Activated CD4-positive, CD25-positive, alpha-beta regulatory T cell (primary cell): ENCODE measurements at places on chromosomes 5 and 9.

DNA sequence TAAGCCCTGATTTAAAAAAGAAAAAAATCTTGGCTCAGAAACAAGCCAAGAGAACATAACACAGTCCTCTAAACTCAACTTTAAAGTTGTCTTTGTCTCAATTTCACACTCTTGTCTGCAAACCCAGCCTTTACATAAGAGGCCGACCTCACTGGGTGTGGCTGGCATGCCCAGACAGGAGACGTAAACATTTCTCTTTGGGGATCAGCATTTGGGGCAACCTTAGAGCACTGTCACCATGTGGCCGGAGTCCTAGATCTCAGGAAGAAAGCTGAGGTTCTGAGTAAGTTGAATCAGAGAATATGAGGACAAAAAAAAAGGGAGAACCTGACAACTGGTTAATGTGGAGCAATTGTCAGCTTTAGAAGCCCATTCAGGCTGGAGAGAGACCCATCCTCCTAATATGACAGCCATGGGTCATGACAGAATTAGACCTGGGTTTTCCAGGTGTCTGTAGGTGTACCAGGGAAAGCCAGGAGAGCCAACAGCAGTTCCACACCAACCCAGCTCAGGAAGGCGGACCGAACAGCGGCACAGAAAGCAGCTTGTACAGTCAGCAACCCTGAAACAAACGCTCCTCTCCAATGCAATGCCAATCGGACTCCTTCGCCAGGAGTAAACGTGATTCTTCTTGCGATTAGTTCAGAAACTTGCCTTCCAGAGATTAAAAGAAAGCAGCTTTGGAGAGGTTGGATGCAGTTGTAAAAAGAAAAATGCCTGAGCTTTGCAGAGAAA lies 97.9 kb upstream of the MAP3K1 start:
- DNase-seq, result no peak

- no peak for DNase-seq
Measured at GRCh38 chr9:37719526-37719925, 34.1 kb upstream of the TRMT10B start.

GRCh38 chr9:104903609-104904008 lies 24.3 kb downstream of the ABCA1 start:
- DNase-seq, result no peak

DNA sequence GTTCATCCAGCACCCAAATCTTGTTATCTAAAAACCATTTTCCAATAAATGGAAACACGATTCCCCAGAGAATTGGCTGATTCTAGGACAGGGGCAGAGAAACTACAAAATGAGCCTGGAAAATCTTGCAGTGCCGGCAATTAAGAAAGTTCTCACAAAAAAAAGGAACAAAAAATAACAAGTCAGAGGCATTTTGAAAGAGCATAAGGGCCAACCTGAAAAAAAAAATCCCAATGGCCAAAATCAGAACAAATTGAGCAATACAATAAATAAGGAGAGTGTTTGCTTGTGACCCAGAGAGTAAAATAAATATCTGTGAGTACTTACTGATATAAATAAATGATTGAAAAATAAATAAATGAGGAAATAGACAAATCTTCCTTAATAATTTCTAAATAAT lies 55.1 kb upstream of the S1PR3 start:
- DNase-seq, result no peak

GRCh38 chr9:69004836-69005235 lies 9.1 kb downstream of the PRKACG start:
- no peak for DNase-seq

GRCh38 chr9:131469951-131470350 lies 32.8 kb upstream of the POMT1 start:
- DNase-seq, result no peak

DNA sequence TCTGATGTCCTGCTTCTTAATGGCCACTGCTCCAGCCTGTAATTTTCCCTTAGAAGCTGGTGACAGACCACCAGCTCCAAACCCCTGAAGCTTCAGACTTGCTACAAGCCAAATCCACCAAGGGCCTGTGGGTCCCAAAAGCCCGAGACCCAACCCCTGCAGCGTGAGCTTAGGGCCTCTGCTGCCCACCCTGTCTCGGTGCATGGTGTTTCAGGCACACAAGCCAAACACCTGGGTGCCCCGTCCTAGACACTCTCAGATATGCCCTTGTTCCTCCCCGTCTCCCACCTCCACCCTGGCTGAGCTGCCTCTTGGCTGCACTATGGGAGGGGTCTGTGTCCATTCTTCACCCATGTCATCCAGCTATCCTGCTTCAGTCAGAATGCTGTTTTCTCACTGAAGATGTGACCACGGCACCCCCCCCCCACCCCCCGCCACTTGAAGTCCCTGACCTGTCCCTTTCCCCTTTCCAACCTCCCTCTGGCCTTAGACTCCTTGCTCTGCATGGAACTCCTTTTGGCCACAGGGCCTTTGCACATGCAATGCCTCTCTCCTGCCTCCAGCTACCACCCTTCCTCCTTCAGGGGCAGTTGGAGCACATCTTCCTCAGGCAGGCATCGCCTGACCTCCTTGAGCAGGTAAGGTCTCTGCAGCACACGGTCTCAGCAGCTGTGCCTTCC lies 55.8 kb downstream of the ZNF354C start:
- no peak for DNase-seq

- DNase-seq, result no peak
Measured at GRCh38 chr5:99771296-99771695, 763.9 kb upstream of the FAM174A start.

DNA sequence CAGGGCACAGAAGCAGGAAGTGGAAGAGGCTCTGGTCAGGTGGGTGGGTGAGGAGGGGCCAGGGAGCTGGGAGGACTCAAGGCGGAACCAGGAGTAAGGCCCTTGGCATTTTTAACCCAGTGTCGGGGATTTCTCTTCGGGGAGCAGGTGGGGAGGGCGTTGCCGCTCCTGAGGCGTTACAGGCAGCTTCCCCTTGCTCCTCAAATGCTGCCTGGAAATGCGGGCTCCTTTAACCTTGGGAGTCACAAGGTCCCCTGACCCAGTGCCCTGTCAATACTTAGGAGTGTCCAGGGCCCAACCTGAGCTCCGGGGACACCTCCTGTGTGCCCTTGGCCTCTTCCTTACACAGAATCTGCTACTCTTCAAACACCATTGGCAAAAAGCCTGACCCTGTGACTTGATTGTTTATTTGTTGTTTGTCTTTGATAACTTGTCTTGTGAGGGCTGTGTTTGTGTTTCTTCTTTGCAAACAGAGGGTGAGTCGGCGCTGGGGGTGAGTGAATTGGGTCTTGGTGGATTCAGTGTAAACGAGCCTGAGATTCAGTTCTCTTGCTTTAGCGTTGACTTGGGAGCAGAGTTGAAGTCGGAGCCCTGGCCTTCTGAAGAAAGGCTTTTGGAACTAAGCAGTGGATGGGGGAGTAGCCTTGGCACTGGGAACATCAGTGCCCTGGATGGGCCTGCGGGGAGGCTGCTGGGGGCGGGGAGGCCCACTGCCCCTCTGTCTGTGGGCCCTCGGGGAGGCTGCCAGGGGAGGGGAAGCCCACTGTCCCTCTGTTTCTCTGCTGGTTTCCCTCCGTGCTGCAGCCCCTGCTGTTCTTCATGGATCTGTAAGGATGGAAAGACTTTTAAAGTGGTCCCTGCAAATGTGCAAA lies 300.7 kb upstream of the IRX4 start:
- DNase-seq, result no peak

- no peak for DNase-seq
Measured at GRCh38 chr5:95374061-95374460, 17.1 kb upstream of the FAM81B start.

GRCh38 chr5:19771174-19771835 lies 216.7 kb downstream of the CDH18 start:
- DNase-seq, result no peak

GRCh38 chr5:103174147-103174546 lies 54.0 kb downstream of the PPIP5K2 start:
- DNase-seq, result no peak

- no peak for DNase-seq
Measured at GRCh38 chr5:143546394-143546793, 142.9 kb upstream of the NR3C1 start.

GRCh38 chr9:107261106-107261505 lies 22.0 kb upstream of the RAD23B start:
- DNase-seq, result no peak

- no peak for DNase-seq
Measured at GRCh38 chr5:56632199-56632598, 183.2 kb upstream of the MAP3K1 start.

DNA sequence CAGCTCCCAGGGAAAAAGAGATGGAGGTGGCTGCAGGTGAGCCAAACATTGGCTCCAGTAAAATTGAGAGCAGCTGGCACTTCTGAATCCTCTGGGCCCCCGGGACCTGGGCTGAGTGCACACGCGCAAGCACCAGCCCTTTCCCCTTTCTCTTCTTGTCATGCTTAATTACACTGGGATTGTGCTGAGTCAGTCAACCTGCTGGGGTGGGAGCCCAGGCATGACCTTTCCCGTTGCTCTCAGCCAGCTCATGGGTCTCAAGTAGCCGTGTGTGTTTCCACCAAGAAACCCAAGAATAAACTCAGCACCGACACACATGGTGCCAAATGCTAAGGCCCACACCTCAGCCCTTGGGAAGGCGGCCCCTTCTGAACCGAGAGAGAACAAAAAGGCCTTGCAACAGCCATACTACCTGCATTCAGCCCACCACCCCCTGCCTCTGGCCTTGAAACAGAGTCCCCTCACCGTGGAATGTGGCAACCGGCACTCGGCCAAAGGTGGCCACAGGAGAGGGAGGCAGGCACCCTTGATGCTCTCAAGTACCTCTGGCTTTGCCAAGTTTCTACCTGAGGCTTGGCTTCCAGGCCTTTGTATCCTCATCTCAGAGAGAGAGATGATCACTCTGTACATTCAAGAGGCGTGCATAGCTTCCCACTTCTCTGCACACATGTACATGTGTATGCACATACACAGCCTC lies 28.1 kb downstream of the SLIT3 start:
- DNase-seq, result no peak
